ENCODE measurements at places on chromosomes 5 and 9. TPM values are rescaled to one million over a fixed set of nuclear protein-coding genes. Genes with fewer than 3 reads are reported as not detected.

ADAMTS6 gene
- 0.32 TPM for total RNA-seq

CDX1 gene
- not detected for total RNA-seq

MEIKIN gene
- total RNA-seq = not detected

HMGCS1 gene
- 86.6 TPM for total RNA-seq

MZB1 gene
- total RNA-seq = 0.61 TPM

GGTA1 gene
- 24.5 TPM for total RNA-seq

PLAC8L1 gene
- total RNA-seq = not detected

PCA3 gene
- total RNA-seq = not detected

- no peaks in the 10 kb centered on the region for H3K36me3 ChIP-seq
- H3K27me3 ChIP-seq = no peaks in the 10 kb centered on the region
- H3K4me1 ChIP-seq = no peaks in the 10 kb centered on the region
- DNase-seq = no peak
- H3K27ac ChIP-seq = no peak overlapping the region
- H3K4me3 ChIP-seq = no peak overlapping the region
These were observed 22.1 kb upstream of the SPOCK1 start for GRCh38 chr5:137521246-137521645.

DNA sequence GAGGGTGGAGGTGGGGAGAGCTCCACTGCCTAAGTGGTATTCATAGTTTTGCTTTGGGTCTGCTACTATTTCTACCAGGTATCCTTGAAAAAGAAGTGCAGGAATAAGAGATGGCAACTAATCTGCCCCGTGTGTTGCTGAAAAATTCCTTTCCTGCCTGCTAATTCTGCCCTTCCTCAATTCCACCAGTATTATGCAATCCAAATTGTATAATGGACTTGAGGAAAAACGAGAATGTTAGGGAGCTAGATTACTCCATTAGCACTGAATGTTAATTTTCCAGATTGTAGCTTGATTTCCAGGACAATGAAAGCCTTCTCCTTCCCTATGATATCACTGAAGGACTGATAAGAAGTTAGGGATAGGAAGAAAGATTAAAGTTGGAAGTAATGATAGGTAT, 16.9 kb downstream of the ADAM19 start:
- peak overlapping the region; percentile 84 for H3K27ac ChIP-seq
- H3K4me3 ChIP-seq = no peak overlapping the region
- H3K27me3 ChIP-seq = no peaks in the 10 kb centered on the region
- H3K4me1 ChIP-seq = peaks cover 98% of the 10 kb centered on the region

GRCh38 chr5:119743927-119744326, 114.6 kb downstream of the FAM170A start:
- H3K4me1 ChIP-seq = no peaks in the 10 kb centered on the region
- no peaks in the 10 kb centered on the region for H3K36me3 ChIP-seq
- no peak for DNase-seq
- H3K4me3 ChIP-seq = no peak overlapping the region
- H3K27ac ChIP-seq = no peak overlapping the region

- H3K4me1 ChIP-seq = peaks cover 11% of the 10 kb centered on the region
- peaks cover 22% of the 10 kb centered on the region for H3K36me3 ChIP-seq
- peak overlapping the region; percentile 28 for H3K27ac ChIP-seq
- H3K4me3 ChIP-seq = no peak overlapping the region
- DNase-seq = no peak
- H3K27me3 ChIP-seq = no peaks in the 10 kb centered on the region
These were observed 189.6 kb downstream of the NR3C1 start for GRCh38 chr5:143213851-143214363.

DNA sequence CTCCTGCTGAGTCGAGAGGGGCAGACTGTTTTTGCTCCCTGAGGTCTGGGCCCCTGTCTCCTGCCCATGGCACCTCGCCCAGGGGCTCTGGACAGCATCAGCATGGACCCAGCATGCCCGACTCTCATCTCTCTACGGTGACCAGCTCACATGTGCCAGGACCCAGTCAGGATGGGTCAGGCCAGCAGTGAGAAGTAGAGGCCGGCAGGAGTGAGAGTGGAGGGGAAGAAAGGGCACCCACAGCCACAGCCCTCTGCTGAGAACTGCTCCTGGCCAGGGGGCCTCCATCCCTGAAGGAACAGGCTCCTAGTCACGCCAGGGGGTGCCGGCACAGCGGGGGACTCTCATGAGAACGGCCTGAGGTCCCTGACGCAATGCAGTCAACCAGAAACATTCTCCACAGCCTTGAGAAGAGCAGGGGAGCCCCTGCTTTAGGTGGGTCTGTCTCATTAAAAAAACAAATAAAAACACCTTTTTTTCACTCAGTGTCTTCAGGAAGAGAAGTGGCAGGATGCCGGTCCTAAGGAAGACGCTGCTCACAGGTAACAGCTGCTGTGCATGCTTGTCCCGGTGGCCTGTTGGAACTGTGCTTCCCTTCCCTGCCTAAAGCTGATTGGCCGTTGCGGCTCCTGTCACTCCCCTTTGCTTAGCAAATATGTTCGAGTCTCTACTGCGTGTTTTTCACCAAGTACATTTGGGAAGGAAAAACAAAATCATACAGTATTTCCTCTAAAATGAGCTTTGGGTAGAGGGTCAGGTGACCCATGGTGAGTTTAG, 85.7 kb upstream of the FBXW11 start:
- no peaks in the 10 kb centered on the region for H3K4me1 ChIP-seq
- H3K27ac ChIP-seq = no peak overlapping the region
- no peak for DNase-seq
- H3K27me3 ChIP-seq = no peaks in the 10 kb centered on the region
- H3K36me3 ChIP-seq = peaks cover 4% of the 10 kb centered on the region

GRCh38 chr5:147303976-147304375, 69.2 kb downstream of the STK32A start:
- no peaks in the 10 kb centered on the region for H3K36me3 ChIP-seq
- no peak for DNase-seq
- H3K27me3 ChIP-seq = no peaks in the 10 kb centered on the region
